ENCODE measurements at places on chromosomes 3 and 15. TPM values are rescaled to one million over a fixed set of nuclear protein-coding genes. Genes with fewer than 3 reads are reported as not detected.

DNA sequence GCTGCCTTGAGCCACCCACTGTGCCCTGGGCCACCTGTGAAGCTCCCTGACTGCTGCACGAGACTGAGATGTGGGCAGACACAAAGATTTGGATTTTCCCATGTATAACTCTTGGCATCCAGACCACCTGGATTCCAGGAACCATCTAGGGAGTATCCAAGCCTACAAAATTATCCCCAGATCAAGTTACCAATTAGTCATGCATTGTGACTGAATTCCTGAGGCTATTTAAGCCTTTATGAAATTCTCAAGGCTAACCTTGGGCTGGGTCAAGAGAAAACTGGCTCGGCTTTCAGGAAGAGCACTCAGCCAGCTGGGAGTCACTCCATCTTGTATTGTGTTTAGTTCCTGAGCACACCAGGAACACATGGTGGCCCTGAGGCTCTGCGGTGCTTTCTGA lies 13.3 kb upstream of the ATP13A5 start:
- DNase-seq: no peak

DNA sequence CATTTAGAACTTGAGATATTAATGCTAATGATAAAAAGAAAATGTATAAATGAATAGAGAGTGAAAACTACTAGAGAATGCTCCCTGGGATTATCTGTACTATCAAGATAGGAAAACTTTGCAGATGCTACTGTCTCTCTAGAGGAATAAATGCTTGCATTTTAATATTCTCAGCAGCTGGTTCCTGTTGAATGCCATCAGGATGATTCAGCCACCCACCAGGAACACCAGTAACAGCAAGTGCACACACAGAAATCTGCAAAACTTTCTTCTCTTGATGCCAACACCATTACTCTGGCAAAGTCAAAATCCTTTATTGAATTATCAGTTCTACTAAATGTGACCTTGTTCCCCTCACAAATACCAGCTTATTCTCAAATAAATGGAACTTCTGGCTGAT lies 148.4 kb downstream of the TIGIT start:
- DNase-seq: no peak

GRCh38 chr15:34644851-34645250 lies 61.4 kb upstream of the GOLGA8B start:
- no peak for DNase-seq

GRCh38 chr3:141011997-141012262 lies 39.2 kb upstream of the SPSB4 start:
- no peak for DNase-seq

DNA sequence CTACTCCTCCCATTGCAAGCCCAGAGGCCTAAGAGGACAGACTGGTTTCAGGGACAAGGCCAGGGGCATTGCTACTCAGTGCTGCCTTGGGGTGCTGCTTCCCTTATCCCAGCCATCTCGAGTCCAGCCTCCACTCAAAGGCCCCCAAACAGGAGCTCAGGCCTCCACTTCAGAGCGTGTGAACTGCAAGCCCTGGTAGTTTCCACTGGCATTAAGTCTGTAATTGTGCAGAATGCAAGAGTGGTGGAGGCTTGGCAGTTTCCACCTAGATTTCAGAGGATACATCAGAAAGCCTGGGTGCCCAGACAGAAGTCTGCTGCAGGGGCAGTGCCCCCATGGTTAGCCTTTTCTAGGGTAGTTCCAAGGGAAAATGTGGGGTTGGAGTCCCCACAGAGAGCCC lies 192.8 kb upstream of the ST8SIA2 start:
- DNase-seq: no peak

DNA sequence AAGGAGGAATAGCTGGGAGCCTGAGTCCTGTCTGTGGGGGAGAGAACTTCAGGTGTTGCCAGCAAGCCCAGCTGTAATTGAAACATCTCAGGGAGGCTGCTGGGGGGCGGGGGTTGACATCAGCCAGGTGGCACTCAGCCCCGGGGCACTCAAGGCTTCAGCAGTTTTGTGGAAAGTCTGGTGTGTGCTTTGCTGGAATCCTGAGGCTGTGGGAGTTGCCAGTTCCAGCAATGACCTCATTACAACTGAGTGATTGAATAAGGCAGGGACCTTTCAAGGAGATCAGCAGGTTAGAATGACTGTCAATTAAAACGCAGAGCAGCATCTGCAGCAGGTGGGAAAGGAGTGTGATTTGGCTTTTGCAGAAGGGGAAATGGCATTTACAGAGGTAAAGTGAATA lies 75.7 kb downstream of the FAM43A start:
- DNase-seq: no peak

DNA sequence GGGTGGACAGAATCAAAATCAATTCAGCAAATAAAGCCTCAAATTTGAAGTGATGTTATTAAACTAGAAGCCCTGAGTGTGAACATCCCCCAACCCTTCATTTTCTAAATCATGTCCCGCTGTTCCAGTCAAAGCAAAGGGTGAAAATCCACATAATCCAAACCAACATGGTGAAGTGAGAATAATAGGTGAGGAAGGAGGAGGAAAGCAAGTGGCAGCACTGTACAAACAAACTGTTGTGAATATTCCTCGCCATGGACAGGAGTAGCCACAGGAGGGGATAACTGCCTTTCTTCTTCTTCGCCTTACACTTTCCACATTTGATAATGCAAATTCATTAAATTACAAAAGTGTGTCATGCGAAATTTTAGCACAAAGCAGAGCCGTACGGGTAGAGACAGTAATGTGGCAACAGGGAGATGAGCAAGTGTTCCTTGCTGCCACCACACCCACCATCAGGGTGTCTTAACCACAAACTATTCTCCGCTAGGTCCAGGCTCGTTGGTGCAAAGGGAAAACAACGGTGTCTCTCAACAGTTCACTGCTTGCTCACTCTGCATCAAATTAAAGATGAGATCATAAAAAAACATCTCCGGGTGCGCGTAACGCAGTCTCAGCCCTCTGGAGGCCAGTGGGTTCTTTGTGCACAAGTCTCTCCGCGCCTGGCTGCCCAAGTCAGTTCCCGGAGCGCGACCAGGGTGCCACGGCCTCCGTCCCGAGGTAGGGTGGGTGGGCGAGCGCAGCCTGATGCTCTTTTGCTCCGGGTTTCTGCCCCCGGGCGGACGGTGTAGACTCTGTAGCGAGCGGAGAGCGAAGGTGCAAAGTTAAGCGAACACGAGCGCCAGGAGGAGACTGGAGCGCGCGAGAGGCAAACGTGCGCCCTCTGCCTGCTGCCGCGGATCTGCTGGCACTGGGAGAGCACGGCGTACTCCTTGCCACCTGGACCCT lies 6.7 kb downstream of the EPHA3 start:
- DNase-seq: peak; percentile 64

GRCh38 chr3:33392703-33393125 lies 47.5 kb downstream of the UBP1 start:
- DNase-seq: no peak

DNA sequence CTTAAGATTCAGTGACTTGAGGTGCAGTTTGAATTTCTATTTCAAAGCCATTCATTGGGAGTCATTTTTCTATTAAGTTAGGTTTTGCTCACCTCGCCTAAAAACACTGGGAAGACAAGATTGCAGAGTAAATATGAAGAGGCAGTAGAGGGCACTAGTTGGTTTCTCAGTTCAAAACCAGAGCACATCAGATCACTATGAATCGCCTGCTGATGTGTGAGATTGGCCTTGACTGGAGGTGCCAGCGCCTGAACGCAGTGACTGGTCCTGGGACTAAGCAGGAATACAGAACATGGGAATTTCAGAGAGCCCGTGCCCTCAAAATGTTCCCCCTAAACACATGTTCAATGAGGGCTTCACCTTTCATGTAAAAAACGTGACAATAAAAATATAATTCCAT lies 229.0 kb downstream of the ITPR1 start:
- peak; percentile 78 for DNase-seq

ASB14 gene
- total RNA-seq: not detected

ZNF860 gene
- total RNA-seq: 0.10 TPM

TUSC7 gene
- not detected for total RNA-seq

AP3B2 gene
- 0.89 TPM for total RNA-seq

SEMA7A gene
- total RNA-seq: 0.20 TPM

TGFBR2 gene
- 5.9 TPM for total RNA-seq

CCDC54 gene
- not detected for total RNA-seq

Data from NCI-H460 (cell line).